ENCODE measurements at places on chromosomes 16 and 17.

GRCh38 chr17:79212149-79213087, 137.8 kb downstream of the ENGASE start:
- DNase-seq, result no peak

GRCh38 chr17:49746791-49747490, 17.0 kb downstream of the FAM117A start:
- DNase-seq, result no peak

- DNase-seq, result no peak
Observed at GRCh38 chr16:7140899-7141298, 191.7 kb upstream of the RBFOX1 start.

DNA sequence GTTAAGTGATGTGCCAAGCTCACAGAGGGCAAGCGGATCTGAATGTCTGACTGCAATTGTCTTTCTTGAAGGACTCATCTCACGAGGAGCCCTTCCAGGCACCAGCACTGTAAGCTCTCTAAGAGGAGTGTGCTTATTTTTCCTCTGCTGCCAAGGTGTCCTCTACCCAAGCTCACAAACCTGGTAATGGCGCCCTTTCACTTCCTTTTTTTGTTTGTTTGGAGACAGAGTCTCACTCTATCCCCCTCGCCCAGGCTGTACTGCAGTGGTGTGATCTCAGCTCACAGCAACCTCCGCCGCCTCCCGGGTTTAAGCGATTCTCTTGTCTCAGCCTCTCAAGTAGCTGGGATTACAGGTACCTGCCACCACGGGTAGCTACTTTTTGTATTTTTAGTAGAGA, 233.8 kb downstream of the MAP2K4 start:
- no peak for DNase-seq

GRCh38 chr17:59893676-59894100, 767 bp downstream of the RPS6KB1 start:
- peak; percentile 39 for DNase-seq

DNA sequence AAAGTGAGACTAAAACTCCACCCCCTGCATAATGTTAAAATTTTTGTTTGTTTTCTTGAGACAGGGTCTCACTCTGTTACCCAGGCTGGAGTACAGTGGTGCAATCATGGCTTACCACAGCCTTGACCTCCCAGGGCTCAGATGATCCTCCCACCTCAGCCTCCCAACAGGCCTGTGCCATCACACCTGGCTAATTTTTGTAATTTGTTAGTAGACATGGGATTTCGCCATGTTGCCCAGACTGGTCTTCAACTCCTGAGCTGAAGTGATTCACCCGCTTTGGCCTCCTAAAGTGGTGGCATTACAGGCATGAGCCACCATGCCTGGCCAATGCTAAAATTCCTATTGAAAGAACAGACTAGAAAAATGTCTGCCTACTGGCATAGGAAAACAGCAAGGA, 103.8 kb downstream of the TRIM37 start:
- DNase-seq, result no peak

GRCh38 chr17:41549596-41550039, 21.5 kb upstream of the KRT19 start:
- DNase-seq, result no peak

- DNase-seq, result peak; percentile 90
Observed at GRCh38 chr17:70137451-70138230, 31.7 kb upstream of the KCNJ2 start.

Data from ACHN (cell line).